ENCODE measurements at places on chromosomes 2 and 18.

GRCh38 chr2:152573168-152573567, 144.1 kb downstream of the PRPF40A start:
- DNase-seq, result peak; percentile 43

DNA sequence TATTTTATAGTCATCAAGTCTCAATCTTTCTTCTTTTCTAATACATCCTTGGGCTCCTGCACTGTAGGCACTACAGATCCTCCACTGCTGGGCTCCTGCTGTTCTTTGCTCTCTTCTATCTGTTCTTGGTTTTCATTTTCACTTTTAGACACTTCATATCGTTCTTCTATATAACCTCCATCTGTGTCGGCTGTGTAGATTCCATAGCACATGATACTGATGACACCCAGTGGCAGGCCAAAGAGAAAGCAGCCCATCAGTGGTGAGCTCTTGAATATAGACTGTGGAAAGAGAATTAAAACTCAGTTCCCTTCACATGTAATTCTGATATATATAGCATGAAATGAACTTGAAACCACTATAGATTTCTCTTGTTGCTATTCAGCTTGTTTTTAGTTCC, 38.0 kb downstream of the TMX3 start:
- no peak for DNase-seq

DNA sequence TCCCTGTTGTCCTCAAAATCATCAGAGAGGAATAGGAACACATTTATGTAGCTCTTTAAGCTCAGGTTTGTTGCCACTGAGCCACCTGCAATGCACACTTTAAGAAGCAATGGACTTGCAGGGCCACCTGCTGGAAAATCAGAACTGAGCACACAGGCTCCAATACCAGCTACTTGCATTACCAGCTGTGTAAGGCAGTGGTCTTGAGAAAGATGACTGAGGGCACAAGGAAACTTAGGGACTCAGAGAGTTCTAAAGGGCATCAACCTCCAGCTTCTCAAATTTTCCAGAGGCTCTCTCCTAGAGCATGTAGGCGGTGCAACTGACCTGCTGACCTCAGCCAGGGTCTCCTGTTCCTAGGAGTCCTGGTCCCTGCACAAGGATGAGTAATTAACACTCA, 2.5 kb upstream of the CNDP2 start:
- peak; percentile 40 for DNase-seq

- no peak for DNase-seq
These were observed 12.4 kb downstream of the RALB start for GRCh38 chr2:120265006-120265405.

- DNase-seq, result no peak
These were observed 15.9 kb downstream of the RTP5 start for GRCh38 chr2:241885291-241885945.

GRCh38 chr2:12861344-12861930, 144.7 kb downstream of the TRIB2 start:
- no peak for DNase-seq

GRCh38 chr2:237865623-237866041, 6.2 kb downstream of the RAMP1 start:
- DNase-seq, result no peak

DNA sequence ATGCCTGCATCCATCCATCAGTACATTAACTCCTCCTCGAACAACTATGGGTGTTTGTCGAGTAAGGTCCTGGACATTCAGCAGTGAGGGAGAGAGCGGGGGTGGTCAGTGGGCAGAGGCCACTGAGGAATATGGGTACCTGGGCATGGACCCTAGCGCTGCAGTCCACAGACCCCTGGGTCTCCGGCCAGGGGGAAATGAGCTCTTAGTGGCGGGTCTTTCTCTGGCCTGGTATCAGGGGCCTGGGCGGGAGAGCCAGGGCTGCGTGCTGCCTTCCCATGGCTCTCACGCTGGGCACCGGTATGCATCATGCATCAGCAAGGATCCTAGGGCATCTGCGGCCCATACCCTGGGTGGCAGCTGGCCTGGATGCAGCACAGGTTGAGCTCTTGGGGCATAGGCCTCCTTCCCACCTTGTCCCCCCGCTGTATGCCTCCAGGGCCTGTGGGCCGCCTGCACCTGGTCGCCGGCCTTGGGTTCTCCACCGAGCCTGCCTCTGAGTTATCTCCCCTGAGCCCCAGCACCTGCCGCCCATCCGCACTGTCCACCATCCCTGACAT, 1.3 kb upstream of the MOCOS start:
- DNase-seq, result no peak

DNA sequence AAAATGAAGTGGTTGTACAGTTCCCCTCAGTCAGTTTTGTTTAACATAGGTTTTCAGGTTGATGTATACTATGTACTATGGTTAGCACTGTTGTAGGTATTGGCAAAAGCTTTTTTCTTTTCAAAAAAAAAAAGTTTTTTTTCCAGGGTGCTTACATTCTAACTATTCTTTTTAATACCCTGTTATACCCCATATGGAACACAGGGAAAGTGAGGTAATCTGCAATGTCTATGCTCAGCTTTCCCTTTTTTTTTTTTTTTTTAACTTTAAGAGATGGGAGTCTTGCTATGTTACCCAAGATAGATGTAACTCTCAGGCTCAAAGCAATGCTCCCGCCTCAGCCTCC, 590 bp upstream of the CCDC138 start:
- DNase-seq, result no peak

DNA sequence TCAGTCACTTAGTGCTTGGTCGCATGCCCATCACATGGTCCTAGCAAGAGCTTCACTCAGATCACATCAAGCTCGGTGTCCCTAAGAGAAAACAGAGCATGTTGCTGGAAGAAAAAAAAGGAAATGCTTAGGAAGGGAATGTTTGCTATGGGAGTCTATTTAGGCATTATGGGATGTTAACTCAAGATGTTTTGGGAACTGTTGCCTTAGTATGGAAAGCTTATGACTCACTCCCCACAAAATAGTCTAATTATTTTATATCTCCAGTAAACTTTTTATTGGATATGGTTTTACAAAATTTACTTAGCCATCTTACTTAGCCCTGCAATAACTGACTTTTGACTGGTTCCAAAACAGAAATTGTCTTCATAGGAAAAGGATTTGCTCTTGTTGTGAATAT, 439.5 kb upstream of the ZEB2 start:
- no peak for DNase-seq

- DNase-seq, result no peak
These were observed 105.9 kb downstream of the SRBD1 start for GRCh38 chr2:45505138-45505537.

- DNase-seq, result no peak
These were observed 141.7 kb upstream of the GPC1 start for GRCh38 chr2:240293557-240294461.

- no peak for DNase-seq
These were observed 1.6 kb upstream of the EMILIN2 start for GRCh38 chr18:2845172-2845571.

DNA sequence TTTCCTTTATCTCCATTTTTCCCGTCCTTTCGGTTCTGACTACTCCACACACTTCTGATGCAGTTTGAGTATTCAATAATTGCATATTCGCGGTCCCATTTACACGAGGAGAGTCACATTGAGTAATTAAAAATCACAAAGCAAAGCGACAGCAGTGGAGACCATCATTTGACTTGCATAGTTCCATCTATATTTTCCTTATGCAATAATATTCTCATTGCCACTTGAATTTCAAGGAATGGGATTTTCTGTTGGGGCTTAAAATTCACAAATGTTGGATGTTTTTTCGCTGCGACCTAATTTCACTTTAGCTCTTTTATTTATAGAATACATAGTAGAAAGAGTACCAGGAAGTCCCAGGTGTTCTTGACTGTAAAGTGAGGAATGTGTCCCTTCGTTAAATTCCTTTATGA, 186.8 kb downstream of the ZEB2 start:
- no peak for DNase-seq

DNA sequence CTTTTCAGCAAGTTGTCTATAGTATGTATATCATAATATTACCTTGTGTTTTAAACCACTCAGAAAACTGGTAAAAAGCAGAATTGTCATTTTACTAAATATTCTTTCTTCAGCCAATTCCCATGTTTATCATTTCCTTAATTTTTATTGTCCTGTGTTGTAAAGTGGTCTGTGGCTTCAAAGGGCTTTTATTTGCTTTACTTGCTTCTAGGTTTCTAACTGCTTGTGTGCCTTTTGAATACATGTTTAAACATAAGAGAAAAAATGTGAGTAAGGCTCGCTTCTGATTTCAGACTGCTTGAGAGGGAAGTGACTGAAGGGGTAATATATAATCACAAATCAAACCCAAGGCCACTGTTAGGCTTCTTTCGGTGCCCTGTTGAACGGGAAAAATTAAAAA, 407.5 kb upstream of the NRP2 start:
- DNase-seq, result no peak

GRCh38 chr18:72336786-72337185, 207.4 kb downstream of the CBLN2 start:
- peak; percentile 1 for DNase-seq

DNA sequence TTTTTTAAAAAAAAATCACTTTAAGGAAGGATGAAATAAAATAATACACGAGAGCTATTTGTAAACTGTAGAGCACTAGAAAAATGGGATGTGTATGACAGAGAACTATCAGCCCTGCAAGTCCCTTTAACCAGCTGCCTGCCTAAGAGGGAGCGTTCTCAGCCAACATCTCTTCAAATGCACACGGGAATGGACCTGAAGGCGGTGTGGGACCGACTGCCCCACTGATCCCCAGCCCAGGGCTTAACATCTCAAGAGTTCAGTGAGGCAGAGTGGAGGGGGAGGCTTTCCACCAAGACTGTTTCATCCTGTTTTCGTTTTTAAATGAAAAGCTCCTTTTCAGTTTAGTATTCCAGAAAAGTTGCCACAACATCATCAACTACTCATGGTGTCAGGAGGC, 2.2 kb downstream of the INPP4A start:
- no peak for DNase-seq

DNA sequence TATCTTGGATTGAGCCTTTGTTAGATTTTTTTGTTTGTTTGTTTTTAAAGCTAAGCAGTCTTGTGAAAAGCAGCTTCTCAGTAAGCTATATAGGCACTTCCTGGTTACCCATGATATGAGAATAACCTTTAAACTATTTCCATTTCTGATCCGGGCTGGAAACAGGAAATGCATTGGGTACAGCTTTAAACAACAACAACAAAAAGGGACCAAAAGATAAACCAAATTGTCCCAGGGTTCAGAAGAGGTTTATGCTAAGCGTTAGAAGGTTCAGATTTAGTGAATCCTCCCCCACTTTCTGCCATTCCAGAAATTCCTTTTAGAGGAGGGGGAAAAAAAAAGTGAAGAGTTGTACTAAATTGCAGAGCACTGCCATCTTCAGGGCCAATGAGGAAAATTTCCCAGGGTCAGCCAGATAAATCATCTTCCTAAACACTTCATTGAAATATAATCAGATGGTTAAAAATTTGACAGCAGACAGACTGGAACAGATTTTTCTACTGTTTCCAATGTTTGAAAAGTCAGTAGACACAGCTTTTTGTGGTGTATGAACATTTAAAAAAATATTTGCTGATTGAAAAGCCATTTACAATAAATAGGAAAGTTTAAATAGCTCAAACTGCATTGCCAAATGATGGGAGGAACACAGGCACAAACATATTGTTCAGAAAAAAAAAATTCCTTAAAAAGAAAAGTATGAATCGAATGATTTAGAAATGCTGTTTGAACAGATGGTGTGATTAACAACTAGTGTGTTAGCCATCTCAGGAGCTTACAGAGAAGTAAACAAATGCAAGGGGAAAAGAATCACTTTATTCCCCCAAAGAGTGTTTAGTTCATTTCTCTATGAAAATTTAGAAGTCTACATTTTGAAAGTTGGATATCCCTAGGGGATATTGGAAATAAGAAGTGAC, 189.9 kb upstream of the TANK start:
- DNase-seq, result no peak

DNA sequence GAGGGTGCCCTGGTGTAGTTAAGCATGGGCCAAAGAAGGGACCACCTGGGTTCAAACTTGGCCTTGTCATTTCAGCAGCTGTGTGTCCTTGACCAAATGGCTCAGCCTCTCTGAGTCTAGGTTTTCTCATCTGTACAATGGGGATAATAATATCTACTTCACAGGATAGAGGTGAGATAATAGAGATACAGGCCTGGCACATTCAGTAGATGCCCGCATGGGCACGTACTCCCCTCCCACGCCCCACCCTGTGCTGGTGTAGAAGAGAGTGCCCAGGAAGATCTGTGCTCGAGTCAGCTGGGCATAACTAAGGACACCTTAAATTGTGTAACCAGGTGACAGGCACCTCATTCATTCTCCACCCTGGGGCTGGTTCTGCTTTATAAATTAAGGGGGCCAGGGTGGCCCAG, 8.4 kb upstream of the TMEM185B start:
- DNase-seq, result no peak

DNA sequence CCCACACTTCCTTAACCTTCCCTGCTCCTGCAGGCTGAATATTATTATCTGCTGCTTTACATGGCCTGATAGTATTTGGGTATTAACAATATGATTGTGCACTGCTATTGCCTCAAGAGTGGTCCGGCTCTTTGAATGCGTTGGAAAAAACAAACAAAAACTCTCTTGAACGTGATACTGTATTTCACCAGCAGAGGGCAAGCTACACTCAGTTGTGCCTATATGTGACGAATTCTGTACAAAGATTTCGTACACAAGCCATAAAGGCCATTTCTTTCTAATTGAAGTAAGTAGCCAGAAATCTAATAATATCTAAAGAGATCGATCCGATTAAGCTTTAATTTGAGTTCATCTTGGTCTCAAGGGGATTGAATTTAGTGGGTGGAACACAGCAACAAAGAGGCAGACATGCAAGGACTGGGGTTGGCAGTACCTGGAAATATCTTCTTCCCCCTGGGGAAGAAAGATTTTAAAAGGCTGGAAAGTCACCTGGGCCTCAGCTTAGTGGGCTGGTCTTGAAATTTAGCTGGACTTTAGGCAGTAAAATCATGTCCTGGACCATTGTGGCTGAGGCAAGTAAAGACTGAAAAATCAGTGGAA, 49.3 kb upstream of the RAB6D start:
- DNase-seq, result no peak

GRCh38 chr2:15650616-15651366, 59.1 kb downstream of the DDX1 start:
- no peak for DNase-seq

GRCh38 chr18:5424903-5425664, 118.7 kb downstream of the EPB41L3 start:
- no peak for DNase-seq

- DNase-seq, result no peak
These were observed 59.1 kb downstream of the VSNL1 start for GRCh38 chr2:17599617-17600016.

GRCh38 chr2:142984657-142985056, 107.2 kb downstream of the KYNU start:
- no peak for DNase-seq
